Occipital lobe (tissue), 3 donors: ENCODE measurements at places on chromosomes 7 and 10.

DNA sequence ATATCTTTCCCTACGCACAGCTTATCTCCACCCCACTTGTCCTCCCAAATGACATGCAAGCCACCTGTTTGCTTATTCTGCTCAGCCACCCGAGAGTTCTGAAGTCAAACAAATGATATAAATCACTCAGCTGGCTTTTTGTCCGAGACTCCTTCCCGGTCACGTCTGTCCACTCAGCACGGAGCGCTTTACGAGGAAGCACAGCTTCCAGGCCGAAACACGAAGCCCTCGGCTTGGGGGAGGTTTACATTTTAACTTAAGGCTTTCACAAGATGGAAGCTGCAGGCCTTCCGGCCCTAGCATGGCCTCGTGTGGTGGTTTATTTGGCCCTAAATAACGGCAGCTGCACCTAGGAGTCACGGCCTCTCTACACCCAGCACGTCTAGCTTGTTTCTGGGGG, 60.1 kb upstream of the GNA12 start:
- DNase-seq: no peak

DNA sequence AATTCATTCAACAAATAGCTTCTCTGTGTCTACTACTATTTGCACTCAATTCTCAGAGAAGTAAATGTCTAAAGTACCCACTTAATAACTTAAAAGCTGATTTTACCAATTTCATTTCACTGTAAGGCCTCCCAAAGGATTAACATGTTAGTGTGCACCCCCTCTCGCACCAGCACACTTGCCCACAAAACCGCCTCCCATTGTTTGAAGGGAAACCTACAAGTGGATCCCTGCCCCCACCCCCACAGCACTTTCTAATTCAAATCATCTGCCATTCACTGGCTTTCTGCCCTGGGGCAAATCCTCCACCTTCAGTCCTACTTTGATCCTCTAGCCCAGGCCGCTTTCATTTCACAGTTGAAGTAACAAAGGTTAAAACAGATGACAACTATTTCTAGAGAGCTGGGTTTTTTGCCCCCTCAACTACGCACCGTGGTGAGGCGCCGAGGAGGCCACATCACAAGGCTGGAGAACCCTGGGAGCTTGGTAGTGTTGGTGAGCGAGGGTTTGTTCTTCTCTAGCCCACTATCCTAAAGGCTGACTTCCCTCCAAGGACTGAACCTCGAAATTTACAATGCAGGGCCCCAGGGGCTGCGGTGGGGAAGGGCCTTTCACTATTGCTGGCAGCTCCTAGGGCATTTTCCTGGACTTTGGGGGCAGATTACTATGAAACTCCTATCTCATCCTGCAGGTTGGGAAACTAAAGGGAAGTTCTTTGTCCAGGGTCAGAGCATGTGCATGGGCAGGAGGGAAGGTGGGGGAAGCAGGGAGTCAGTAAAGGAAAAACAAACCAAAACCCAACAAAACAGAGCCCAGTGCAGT, 517.4 kb upstream of the ZMIZ1 start:
- DNase-seq: no peak

GRCh38 chr10:48507933-48508790, 96.7 kb downstream of the ARHGAP22 start:
- DNase-seq: no peak

GRCh38 chr7:99707096-99707495, 27.3 kb upstream of the CYP3A5 start:
- DNase-seq: no peak

DNA sequence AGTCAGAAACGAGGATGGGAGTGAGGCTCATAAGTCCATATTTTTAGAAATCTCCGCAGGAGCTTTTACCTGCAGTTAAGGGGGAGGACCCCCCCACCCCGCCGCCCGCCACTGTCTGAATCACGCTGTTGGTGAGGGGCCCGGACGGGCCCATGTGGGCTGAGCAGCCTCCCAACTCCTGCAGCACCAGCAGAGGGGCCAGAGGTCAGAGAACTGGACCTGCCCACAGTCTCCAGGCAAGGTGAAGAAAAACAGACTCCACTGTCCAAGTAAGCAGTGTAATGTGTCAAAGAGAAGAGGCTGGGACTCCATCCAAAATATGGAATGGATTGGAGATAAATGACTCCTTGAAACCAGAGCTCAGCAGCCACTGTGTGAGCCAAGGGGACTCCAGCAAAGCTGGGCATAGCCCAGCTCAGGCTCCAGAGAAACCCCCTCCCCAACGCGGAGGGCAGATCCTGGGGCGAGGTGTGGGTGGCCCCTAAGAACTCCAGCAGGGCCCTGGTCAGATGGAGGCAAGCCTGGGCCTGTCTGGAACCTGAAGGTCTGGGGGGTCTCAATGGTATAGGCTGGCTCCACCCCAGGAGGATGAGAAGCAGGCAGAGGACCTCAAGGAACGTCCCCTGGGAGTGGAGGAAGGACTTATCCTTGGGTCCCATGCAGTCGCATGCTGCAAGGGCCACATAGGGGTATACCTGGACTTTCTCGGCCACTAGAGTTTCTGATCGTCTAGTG, 128.5 kb upstream of the TNS3 start:
- no peak for DNase-seq

DNA sequence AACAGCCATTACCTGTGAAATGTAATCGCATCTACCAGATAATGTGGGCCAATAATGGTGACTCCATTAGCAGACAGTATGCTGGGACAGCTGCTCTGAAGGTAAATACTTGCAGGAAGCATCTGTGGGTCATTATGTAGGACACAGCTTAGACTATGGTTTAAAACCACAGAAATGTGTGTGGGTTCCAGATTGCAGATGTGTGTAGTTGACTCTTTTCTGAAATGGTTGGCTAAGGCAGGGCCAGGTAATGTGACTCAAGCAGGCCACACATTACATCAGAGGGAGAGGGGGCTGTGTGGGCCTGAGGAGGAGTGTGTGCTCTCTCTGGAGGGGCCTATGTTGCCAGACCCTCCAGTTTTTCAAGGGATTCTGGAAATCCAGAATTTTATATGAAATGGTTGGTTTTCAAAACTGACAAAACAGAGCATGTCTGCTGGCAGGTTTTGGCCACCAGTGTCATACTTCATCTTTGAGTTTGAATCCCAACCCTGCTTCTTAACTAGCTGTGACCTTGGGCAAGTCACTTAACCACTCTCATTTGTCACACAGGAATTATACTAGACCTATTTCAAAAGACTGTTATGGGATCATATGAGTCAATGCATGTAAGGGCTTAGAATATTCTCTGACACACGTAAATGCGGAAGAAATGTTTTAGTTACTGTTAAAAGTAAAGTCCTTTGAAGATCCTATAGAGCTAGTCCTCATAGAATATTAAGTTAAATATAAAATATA, 64.5 kb downstream of the MCMBP start:
- no peak for DNase-seq

GRCh38 chr7:255721-256361, 34.1 kb upstream of the FOXL3 start:
- no peak for DNase-seq
